ENCODE measurements at places on chromosomes 16 and 17.

DNA sequence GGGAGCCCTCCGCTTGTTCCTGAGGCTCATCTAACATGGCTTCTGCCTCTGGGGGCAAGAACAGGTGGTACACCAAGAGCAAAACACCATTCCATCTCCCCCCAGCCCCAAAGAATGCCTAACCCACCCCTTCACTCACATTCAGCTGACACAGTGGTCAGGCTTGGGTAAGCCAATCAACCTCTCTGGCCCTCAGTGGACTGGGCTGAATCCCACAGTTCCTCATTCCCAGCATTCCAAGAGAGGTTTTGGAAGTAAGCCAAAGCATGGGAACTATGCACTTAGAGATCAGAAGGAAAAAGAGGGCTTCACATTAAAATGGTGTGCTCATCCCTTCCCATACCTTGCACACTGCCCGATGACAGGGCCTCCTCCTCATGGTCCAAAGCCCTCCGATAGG lies 7.8 kb downstream of the PIGS start:
- DNase-seq, result no peak

DNA sequence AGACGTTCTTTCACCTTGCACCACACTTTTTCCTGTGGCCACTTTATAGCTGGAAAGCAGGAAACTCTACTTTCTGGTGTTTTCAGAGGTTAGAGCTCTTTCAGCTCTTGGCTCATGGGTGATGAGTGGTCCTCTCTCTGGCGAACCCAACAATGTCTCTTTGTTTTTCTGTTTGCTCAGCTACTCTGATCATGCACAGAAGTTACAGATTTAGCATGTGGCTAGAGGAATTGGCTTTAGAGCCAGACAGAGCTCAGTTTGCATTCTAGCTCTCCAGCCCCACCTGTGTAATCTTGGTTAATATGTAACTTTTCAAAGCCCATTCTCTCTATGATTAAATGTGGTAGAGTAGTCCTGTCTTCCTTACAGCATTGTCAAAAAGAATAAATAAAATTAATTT lies 225.2 kb downstream of the HAPSTR1 start:
- DNase-seq, result no peak

- peak; percentile 55 for DNase-seq
Measured at GRCh38 chr17:14926526-14927122, 338.5 kb downstream of the PMP22 start.

DNA sequence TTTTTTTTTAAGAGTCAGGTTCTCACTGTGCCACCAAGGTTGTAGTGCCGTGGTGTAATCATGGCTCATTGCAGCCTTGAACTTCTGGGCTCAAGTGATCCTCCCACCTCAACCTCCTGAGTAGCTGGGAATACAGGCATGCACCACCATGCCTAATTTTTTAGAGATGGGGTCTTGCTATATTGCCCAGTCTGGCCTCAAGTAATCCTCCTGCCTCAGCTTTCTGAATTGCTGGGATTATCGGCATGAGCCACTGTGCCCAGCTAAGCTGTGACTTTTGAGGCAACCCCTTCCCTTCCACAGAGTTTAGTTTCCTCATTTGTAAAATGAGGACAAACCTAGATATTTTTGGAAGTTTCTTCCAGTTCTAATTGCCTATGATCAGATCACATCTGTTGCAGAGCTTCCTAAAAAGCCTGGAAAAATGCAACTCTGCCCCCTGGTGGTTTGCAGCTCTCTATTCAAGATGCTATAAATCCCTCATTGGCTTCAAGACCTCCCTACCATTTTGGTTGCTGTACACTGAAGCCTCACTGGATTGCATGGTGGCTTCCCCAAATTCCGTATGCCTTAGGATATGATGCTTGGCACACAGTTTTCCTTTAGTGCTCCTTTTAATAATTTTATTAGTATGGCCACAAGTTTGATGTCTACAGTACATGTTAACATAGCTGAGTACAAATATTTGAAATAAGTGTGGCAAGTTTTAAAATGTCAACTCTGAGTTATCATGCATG lies 19.3 kb downstream of the GDE1 start:
- peak; percentile 70 for DNase-seq

DNA sequence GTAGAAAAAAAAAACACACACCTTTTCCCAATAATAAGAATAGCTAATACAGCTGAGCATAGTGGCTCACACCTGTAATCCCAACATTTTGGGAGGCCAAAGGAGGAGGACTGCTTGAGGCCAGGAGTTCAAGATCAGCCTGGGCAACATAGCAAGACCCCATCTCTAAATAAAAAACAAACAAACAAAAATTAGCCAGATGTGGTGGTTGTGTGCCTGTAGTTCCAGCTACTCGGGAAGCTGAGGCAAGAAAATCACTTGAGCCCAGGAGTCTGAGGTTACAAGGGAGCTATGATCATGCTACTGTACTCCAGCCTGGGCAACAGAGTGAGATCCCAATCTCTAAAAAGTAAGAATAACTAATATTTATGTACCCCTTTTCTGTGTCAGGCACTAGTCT lies 42.8 kb upstream of the GFOD2 start:
- DNase-seq, result no peak

GRCh38 chr17:7885367-7886226 lies 3.0 kb upstream of the CHD3 start:
- DNase-seq, result peak; percentile 85

GRCh38 chr17:29948448-29949215 lies 7.2 kb downstream of the EFCAB5 start:
- no peak for DNase-seq

DNA sequence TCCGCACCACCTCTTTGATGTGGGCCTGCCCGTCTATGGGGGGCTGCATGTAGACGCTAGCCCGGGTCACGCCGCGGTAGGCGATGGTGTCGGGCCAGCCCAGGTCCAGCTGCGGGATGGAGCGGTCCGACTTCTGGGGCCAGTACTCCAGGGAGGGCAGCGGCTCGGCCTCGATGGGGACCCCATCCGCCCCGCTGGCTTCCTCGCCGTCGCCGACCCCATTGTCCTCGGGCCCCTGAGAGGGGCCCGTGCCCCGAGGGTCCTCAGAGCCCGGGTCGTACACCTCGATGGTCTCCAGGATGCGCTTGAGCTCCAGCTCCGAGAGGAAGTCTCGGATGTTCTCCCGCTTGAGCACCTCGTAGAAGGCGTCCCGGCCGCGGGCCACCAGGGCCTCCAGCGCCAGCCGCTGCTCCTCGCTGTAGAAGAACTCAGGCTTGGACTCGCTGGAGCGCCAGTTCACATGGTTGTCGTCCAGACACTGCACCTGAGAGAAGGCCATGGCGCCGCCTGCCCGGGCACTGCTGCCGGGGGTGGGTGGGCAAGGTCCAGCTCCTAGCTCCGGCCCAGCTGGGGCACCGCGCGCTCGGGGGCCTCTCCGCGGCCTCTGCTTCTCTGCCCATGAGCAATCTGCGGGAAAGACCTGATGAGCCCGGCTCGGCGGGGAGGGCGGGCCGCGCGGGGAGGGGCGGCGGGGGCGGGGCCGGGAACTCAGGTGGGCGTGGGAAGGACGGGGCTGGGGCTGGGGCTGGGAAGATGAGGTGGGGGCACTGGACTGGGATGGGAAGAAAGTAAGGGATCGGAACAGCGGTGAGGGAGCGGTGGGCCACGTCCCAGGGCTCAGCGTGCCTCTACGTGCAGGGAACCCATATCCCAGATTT lies 782 bp downstream of the FAM83G start:
- peak; percentile 66 for DNase-seq

All from stimulated activated effector memory CD8-positive, alpha-beta T cell treated with anti-CD3 and anti-CD28 coated beads, Interleukin-12 subunit alpha, Interleukin-12 subunit beta, amount 100 ng/mL, for 72 hours (primary cell).